ENCODE measurements at places on chromosomes 11 and 22.

- DNase-seq: no peak
These were observed 53.1 kb downstream of the GALNT18 start for GRCh38 chr11:11568651-11569229.

DNA sequence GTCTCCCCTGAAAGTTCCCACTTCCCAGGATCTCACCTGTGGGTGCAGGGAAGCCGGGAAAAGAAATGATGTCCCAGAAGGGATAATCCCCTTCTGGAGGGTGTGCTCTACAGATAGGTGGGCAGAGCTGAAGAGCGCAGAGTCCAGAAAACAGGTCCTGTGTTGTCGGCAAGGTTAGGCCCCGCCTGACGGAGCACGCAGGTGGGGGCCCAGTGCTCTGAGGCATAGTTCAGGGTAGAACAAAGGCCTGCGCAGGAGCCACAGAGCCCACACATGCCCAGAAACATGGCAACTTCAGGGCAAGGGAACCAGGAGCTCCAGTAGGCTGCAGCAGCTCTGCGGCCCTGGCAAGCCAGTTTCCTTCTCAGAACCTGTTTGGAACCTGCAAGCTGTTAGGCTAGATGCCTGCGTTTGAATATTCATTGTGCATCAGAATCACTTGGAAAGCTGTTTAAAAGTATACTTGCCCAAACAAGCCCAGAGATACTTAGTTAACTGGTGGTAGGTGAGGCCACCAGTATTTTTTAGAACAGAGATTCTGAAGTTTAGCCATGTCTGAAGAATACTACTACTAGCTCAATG lies 386.6 kb downstream of the BUD13 start:
- DNase-seq: no peak

GRCh38 chr22:43080616-43081015 lies 8.6 kb downstream of the TTLL1 start:
- DNase-seq: no peak

GRCh38 chr11:112016088-112016764 lies 9.0 kb upstream of the DLAT start:
- DNase-seq: no peak

GRCh38 chr11:23542816-23543215 lies 682.5 kb upstream of the CCDC179 start:
- DNase-seq: no peak

DNA sequence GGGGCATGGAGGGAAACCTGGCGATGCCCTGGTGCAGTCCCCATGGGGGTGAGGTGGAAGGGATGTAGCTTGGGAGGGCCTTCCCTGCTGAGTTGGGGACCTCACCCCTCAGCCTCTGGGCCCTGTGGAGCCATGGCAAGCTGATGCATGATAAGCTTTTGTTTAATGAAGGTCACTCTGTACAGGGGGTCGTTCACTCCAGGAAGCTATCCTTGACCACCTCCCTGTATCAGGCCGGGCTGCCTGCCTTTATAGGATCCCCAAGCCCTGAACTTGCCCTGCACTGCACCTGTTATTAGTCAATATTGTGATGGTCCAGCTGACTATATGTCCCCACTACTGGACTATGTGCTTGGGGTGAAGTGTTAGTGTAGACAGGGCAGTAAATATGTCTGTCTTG lies 49.7 kb upstream of the MYEOV start:
- no peak for DNase-seq

DNA sequence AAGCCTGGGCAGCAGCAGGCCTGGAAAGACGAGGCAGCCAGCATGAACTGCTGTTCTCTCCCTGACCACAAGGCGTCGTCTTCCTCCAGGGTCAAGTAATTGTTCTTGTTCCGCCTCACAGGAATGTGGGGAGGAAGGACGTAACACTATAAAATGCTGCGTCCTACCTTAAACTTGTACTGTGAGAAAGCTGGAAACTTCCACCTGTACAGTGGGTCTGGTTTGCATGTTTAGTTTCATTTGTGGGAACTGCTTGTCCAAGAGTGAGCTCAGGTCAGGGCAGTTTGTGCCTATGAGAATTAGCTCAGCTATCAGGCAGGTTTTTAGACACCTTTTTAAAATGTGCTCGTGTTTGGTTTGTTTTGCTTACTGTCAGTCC lies 55.2 kb downstream of the PANX1 start:
- DNase-seq: no peak

DNA sequence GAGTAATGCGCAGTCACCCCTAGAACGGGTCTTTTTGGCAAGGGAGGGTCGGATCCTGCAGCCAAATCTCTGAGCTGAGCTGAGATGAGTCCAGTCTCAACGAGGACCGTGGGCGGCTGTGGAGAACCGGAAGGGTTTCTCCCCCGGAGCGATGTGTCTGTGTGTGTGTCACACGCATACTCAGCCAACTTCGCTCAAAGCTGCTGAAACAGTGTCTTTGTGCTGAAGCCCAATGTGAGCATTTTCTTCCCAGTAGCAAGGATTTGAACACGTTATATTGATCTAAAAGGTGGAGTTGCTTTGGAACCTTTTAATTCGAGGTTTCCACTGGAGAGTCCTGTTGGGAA lies 1.4 kb upstream of the CELSR1 start:
- DNase-seq: no peak
